ENCODE measurements at places on chromosomes 3 and 15.

DNA sequence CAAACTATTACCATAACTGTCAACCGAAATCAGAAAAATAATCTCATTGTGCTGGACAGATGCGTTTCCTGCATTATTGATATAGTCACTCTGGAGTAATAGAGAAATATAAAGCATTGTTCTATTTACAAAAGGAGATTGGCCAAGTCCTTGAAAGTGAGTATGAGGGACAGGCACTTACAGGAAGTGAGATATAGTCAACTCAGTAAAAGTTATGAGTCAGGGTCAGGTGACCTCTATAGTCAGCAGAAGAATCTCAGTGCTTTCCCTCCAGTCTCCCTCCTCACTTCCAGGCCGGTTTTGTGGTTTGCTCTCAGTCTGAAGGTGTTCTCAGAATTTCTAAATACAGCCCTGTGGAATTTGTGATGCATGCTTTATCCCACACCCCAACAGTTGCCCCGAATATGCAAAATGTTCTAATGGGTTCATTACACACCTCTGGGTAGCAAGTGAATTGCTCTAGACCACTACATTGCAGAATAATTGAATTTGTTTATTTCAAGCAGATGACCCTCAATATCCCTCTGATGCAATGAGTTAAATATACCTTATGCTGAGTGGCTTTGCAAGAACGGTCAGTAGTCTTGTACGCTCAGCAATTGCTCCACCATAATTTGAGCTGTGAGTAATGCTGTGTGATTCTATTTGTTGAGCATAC is 787.7 kb downstream of the MCTP2 start:
- DNase-seq = no peak

- no peak for DNase-seq
These were observed 151.5 kb downstream of the LRRK1 start for GRCh38 chr15:101070502-101071273.

DNA sequence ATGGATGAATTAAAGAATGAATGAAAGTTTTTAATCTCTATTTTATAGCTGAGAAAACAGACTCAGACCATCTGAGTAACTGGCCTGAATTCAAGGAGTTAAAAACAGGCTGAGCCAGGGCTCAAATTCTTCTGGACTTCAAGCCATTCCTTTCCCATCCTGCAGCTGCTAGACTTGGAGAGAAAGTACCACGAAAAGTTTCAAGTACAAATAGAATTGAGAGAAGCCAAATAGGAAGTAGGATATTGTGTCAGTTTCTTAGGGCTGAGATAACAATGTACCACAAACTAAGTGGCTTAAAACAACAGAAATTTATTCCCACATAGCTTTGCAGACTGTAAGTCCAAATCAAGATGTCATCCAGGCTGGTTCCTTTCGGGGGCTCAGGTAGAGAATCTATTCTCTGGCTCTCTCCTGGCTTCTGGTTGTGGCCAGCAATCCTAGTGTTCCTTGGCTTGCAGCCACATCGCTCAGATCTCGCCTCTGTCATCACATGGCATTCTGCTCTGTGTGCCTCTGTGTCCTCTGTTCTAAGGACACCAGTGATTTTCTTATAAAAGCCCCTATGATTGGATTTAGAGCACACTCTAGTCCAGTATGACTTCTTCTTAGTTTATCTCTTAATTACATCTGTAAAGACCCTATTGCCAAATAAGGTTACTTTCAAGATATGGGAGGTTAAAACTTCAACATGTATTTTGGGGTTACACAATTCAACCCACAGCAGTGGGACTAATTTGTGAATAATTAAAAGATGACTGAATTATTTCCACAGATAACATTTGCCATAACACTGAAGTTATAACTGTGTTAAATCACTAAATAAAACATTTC is 25.7 kb upstream of the GOLIM4 start:
- DNase-seq = no peak

DNA sequence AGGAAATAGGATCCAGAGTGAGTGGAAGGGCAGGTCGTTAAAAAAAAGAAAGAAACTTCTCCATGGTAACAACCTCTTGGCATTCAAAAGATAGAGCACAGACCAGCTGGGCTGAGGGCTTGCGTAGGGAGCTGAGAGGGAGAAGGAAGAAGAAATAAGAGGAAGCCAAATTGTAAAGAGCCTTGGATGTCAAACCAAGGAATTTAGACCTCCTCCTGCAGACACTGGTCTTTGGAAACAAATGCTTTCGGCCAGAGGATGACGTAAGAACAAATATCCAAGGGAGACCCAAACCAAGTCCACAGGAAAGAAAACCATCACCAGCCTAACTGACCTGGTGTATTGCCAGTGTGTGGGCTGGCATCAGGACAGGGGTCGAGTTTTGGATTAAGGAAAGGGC is 155.2 kb downstream of the UACA start:
- DNase-seq = no peak

GRCh38 chr3:72344647-72345046 is 503.6 kb downstream of the SHQ1 start:
- no peak for DNase-seq

DNA sequence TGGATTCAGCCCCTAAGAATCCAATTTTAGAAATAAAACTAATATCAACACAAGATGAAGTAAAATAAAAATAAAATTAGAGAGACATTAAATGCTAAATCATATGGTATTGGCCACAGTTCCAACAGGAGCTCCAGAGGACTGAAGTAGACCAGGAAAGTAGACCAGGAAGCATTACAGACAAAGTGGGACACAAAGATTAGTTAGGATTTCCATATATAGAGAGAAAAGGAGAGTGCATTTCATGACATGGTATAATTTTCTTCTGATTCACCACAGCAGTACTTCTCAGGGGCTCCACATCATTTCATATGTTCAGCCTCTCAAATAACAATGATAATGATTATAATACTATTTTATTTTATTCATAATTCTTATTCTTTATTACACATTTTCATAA is 18.3 kb downstream of the FGF7 start:
- DNase-seq = no peak

- DNase-seq = no peak
These were observed 38.8 kb upstream of the ANKRD34C start for GRCh38 chr15:79243723-79244122.

DNA sequence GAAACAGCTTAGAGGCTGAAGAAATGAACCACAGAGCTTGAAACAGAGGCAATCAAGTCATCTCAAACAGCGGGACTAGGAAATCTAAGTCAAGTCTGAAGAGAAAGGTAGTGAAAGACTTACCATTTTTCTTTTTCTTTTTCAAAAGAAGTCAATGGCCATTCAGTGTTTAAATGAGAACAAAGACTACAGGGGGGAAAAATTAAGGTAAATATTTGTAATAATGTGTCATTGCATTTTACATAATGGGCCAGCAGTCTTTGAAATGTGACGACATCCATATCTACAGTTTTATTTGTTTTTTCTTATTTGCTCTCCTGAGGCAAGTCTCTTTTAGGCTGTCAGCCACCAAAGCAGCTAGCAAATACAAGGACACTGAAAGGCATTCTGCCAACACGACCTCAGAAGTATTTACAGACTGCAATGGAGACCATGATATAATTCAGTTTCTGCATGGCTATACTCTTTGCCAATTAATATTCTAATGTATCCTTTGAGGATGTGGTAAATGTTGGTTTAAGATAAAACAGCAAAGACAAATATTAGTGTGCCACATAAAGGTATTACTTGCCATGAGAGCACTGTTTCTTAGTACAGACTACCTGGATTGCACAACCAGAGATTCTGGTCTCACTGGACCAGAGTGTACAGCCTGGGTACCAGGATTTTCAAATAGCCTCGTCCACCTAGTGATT is 307.0 kb upstream of the THBS1 start:
- DNase-seq = no peak

- DNase-seq = no peak
These were observed 1.5 kb downstream of the MELTF start for GRCh38 chr3:197027896-197028727.

- DNase-seq = no peak
These were observed 56.6 kb upstream of the PRTG start for GRCh38 chr15:55799291-55800212.

DNA sequence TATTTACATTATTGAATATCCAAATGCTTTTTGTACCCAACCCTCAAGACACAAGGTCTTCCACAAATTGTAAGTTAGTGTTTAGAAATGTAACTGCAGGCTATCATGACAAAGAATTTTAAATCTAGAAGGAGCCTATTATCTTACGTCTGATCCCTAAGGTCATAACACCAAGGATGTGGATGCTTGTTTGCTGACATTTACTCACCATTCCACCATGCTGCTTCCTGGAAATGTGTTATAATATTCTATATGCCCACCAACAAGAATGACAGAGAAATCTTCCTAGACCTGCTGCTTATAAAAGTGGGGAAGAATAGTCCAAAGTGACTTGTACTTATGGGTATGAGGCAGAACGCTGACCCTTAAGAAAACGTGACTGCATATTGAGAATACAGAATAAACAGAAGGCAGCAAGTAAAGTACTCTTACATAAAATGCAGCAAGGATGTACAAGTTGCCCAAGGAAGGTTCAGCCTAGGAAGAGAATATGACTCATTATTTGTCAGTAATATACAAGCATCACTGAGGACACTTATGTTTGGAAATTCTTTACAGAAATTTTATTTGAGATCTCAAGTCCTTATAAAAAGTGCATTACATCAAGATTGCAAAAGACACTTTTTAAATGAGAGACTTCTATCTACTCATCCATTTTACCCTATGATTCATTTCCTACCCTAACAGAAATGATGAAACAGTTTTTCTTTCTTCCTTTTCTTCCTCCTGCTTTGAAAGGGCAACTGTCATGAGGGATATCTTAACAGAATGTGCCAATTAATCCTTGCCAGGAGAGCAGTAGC is 59.6 kb downstream of the ESYT3 start:
- DNase-seq = no peak

- DNase-seq = no peak
These were observed 636.1 kb downstream of the NTRK3 start for GRCh38 chr15:87620393-87620792.

DNA sequence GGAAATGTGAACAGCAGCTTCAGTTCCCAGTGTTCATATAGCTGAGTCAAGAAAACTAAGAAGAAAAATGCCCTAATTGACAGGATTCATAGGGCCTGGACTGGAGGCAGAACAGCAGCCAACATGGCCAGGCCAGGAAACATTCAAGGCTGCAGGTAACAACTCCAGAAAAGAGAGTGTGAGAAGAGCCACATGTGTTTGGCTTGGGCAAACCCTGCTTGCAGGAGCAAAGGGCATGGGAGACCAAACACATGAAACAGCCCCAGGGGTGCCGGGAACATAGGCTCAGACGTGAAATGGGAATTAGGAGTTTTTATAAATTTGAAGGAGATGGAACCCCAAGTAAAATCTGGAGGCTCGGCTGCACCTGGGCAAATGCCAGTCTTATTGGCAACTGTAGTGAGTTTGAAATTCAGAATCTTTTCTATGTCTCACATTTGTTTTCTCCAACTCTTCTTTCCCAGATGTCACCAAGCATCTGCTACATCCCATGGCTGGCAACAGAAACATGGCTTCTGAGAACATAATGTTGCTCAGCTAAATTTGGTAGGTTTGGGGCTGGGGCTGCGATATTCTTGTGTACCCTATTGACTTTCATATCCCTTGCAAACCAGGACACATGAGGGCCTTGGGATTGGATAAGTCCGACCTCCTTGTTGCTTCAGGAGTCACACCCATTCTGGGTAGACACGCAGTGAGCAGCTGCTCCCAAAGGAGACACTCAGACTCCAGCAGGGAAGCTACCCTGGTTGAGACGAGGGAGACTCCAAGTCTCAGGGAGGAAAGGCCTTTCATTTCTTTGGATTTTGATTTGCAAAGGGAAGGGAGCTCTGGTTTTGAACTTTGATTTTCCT is 98.9 kb upstream of the CLSTN2 start:
- no peak for DNase-seq

- no peak for DNase-seq
These were observed 199.6 kb upstream of the CBLB start for GRCh38 chr3:106068381-106068780.

GRCh38 chr3:108983051-108983450 is 29.4 kb upstream of the GUCA1C start:
- no peak for DNase-seq

GRCh38 chr3:175777495-175777894 is 918.4 kb downstream of the NAALADL2 start:
- no peak for DNase-seq

GRCh38 chr3:66998904-66999235 is 763 bp downstream of the KBTBD8 start:
- DNase-seq = no peak

GRCh38 chr3:29263476-29263875 is 17.4 kb upstream of the RBMS3 start:
- DNase-seq = no peak

GRCh38 chr3:89221924-89222323 is 114.5 kb downstream of the EPHA3 start:
- no peak for DNase-seq

GRCh38 chr3:98765721-98766120 is 2.6 kb downstream of the ST3GAL6 start:
- DNase-seq = no peak

GRCh38 chr3:115354010-115354409 is 206.9 kb upstream of the ZBTB20 start:
- DNase-seq = no peak

GRCh38 chr15:29736744-29737020 is 85.6 kb downstream of the TJP1 start:
- no peak for DNase-seq

- DNase-seq = no peak
These were observed 15.3 kb upstream of the TBC1D21 start for GRCh38 chr15:73858062-73858461.

- DNase-seq = no peak
These were observed 103.8 kb downstream of the ADCY5 start for GRCh38 chr3:123344907-123345594.

- no peak for DNase-seq
These were observed 122.3 kb downstream of the MITF start for GRCh38 chr3:69861556-69861955.

- DNase-seq = no peak
These were observed 595.8 kb downstream of the NLGN1 start for GRCh38 chr3:173993299-173993698.

DNA sequence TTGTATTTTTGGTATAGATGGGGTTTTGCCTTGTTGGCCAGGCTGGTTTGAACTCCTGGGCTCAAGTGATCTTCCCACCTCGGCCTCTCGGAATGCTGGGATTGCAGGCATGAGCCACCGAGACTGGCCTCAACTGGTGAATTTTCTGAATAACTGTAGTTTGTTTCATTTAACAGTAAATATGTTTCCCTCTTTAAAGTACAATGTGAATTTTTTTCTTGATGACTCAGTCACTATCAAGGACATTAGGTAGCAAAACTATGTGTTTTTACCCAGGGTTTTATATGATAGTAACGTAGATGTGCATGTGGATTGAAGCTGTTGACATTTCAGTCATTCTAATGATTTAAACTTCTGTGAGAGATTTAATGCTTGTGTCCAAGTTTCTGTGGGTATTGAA is 40.2 kb upstream of the MAPKBP1 start:
- DNase-seq = no peak

GRCh38 chr15:75200765-75201615 is 692 bp upstream of the C15orf39 start:
- no peak for DNase-seq

DNA sequence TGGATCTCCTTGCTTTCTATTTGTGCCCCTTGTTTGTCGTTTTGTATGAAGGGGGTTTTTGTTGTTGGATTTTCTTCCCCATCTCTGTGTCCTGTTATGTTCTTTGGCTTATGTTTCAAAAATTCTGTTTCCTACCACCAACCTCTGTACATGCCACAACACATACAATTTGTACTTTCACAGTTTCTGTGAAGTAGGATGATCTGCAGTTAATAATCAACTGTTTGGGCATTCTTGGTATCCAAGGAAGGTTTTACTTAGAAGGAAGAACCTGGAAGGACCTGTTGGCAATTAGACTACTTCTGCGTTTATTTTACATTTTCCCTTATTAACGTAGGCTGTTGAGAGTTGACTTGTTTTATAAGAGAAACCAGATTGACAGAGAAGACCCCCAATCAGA is 8.3 kb downstream of the SETD5 start:
- no peak for DNase-seq
